ENCODE measurements at places on chromosomes 2 and 18.

DNA sequence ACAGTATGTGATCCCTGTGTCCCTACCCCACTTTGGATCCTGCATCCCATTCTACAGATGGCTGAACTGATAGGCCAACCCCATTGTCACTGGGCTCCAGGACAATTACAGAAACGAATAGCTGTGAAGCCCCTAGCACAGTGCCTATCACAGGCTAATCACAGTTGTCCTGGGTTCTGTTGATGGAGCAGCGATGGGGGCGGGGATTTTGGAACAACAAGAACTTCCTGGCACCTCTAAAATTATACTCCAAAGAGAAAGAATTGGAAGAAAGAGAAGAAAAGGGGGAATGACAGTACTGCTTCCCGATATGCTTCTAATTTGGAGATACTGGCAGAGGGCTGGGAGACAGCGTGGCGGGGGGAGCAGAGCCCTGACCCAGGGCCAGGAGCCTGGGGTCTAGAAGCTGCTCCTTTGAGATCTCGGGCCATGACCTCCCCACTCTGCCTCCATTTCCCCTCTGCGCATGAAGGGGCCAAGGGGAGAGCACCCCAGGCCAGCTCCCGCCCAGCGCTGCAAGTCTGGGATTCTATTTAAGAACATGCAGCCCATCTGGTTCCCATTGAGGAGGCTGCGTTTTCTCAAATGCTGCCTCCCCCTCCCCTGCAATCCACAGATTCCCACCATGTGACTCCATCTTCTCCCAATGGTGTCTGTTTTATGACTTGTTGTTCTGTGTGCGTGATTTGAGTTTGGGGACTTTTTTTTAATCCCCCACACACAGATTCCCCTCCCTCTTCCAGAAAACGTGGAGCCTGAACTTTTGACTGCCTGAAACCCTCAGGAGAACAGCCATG is 202.7 kb downstream of the CYP26B1 start:
- DNase-seq: no peak

DNA sequence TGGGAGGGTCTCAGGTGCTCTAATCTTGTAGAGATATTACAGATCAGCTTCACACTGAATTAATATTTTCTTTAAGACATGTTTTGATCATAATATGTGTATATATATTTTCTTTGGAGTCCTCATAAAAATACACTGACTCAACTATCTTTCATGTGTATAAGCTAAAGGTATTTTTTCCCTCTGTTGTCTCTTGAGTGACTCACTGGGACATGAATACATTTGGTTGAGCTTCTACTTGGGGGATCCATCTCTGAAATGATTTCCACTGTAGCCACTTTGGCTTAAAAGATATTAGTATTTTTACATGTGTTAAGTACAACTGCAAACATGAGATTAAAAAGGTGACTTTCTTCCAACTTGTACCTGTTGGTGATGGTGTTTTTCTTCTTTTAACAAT is 140.8 kb downstream of the TTN start:
- DNase-seq: no peak

DNA sequence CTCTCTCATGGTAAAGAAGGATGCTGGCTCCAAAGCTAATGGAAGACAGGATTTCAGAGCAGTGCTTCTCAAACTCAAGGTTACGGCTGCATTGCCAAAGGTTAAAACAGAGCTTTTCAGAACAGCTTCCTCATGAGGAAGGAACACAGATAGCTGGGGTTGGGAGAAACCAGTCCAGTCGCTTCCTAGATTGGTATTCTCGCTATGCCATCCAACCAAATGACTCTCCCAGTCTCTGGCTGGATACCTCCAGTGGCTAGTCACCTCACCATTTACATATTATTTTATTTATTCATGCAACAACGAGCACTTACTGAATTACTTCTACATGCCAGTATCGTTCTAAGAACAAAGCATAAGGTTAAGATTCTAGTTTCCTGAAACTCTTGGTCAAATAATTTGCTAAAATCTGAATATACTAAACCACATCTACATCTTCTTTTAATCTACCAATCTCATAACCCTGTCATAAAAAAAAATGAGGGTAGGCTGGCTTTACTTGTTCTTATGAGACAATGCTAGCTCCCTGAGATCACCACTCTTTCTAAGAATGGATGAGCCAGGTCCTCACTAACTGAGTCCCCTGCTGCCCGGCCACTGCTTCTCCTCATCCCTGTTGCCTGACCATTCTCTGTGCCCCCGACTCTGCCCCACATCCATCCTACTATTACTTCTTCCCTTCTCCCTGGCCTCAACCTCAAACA is 20.4 kb downstream of the KDSR start:
- DNase-seq: no peak

DNA sequence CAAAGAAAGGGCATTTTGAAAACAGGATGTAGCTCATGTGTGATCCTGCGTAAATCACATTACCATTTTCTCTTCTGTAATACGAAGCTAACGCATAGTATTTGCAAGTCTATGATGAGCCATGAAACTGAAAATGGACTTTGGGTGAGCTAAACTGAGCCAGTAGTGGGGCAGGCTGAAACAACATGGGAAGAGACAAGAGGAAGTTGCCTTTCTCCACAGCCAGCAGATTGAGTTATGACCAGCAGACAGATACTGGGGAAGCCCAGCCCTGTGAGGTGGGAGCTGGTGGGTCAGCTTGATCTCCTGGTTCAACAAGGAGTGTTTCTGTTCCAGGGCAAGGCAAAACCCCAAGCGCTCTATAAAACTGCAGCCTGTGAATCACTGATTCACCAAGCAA is 11.8 kb downstream of the CYRIA start:
- DNase-seq: no peak

GRCh38 chr2:218883491-218884490 is 3.1 kb downstream of the WNT10A start:
- DNase-seq: no peak

GRCh38 chr2:222418739-222419138 is 5.6 kb upstream of the SGPP2 start:
- no peak for DNase-seq

GRCh38 chr2:162297925-162298552 is 20.4 kb downstream of the IFIH1 start:
- no peak for DNase-seq

DNA sequence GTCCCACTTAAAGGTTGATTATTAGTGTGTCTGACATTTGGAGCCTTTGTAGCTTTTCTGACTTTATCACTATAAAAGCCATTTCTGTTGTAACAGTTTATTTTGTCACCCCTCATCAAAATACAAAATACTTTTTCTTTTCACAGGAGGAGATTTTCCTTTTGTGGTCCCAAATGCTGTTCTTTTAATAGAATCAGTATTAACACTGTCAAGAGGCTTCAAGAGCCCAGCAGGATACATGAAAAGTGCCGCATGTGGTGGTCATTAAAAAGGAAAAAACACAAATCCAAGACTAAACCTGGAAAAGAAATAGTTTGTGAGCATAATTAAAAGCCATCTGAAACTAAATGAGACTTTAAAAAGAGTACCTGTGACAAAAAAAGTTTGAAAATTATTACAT is 515.7 kb downstream of the DCDC2C start:
- no peak for DNase-seq

DNA sequence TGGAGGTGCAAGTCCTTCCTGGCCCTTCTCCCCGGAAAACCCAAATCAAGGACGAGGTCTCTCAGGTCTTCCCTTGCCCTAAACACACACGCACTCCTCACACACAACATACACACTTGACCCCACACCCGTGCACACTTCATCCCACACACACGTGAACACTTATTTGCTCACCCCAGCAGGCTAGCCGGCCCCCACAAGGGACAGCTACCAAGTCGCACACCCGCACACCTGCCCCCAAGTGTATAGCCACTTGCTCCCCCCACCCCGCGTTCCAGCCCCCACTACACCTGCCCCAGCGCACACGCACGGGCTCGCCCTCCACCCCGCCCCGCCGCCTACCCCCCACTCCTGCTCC is 359 bp downstream of the TGFBRAP1 start:
- DNase-seq: no peak

DNA sequence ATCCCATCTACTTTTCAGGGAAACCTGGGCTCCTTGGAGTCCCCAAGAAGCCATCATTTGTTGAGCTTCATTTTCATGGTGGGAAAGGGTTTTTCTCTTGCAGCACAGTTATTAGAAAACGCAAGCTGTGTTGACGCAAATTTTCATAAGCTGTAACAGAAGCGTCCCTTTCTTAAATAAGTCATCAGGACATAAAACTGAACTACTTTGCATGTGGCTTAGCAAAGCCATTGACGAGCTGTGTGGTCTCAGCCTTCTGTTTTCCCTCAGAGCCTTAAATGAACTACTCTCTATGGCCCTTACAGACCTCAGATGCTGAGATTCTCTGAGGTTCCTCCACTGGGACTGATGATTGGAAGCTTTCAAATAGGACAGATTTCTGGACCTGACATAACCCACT is 85.1 kb downstream of the ARL4C start:
- no peak for DNase-seq

DNA sequence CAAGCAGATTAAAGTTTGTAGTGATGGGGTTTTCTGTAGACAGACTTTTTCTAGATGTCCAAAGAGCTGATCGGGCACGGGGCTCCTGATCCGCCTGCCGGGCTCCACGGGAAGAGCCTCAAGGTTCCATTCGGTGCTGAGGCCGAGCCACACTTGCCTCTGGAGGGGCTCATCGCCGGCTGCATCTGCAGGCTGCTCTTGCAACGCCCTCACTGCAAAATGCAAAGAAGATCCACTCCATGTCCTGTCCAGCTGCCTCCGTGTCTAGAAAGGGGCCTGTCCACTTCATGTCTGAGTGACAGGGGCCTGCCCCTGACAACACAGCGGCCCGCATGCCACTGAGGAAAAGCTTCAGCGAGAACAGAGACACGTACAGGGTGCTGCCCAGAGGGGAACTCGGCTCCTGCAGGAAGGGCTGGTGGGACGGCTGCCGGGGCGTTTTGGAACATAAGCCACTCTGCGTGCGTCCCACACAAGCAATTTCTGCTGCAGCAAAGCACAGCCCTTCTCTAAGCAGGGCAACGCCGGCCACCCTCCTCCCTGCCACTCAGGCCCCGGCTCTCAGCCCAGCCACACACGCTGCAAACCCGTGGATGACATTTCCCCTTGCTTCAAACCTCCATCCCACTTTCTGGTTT is 53.6 kb upstream of the CTDP1 start:
- DNase-seq: no peak

DNA sequence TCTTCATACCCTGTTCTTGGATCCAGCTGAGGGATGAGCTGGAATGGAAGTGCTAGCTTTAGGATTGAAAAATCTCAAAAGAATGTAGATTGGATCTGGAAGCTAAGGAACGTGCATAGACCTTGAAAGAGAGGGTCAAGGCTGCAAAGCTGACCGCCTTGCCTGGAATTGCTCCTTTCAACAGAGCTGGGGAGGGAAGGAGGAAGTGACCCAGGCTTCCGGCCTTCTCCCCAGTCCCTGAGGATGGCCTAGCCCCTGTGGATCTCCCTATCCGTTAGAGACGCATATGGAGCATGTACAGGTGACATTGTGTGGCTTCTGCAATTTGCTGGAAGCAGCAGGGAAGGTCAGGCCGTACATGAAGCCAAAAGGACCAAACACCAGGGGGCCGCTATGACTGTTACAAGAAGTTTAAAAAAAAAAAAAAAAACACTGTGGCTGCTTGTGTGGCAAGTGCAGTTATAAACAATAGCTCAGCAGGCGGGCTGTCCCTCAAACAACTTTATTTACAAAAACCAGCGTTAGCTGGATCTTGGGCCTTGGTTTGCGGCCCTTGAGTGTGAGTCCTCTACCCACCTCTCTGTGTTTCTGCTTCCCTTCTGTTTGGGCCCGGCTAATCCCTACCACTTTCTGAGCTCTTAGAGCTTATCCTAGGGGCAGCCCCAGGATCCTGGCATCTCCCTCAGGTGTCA is 227.6 kb downstream of the SEPTIN10 start:
- no peak for DNase-seq
